ENCODE measurements at places on chromosomes 2 and 18.

DNA sequence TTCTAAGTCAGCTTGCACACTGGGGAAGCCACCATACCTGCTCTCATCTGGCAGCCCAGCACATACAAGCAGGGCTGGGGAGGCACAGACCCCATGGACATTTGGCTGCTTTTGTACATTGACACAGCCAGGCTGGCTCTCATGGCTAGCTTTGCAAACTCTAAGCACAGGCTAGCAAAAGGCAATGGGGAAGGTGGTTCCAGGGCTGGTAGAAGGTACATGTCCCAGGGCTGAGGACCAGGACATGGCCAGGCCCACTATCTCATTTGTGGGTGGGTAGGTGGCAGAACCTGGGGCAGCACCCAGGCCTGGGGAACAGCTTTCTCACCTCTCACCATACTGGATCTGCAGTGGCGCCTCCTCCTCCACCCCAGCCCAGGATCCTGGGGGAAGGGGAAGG lies 90.9 kb downstream of the HS1BP3 start:
- no peak for DNase-seq

GRCh38 chr2:129611471-129611870 lies 368.0 kb upstream of the RAB6C start:
- DNase-seq, result no peak

- no peak for DNase-seq
Measured at GRCh38 chr2:71546777-71547281, 93.5 kb downstream of the DYSF start.

DNA sequence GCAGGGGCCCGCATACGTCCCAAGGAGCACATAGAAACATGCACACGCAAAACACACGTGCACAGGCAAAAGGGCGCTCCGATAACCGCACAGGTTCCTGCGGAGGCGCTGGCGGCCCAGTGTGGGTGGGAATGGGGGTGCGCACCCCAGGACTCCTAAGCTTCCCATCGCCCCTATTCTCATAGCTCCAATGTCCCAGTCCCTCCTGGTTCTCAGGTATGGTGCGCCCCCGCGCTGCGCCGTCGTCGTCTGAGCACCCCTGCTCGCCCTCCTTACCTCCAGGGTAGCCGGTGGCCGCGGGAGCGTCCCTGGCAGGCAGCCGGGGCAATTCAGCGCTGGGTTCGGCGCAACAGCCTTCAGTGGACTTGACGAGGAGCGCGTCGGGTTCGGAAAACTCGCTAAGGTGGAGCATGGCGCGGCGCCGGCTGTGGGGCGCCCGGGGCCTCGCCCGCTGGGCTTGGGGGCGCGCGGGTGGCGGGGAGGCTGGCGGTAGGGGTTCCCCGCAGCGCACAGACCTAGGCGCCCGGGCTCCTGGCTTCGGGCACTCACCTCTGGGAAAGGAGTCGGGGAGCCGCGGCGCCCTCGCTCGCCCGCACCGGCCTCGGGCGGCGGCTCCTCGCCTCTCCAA lies 328 bp downstream of the EGR4 start:
- DNase-seq, result no peak

GRCh38 chr2:46229134-46230063 lies 67.8 kb upstream of the EPAS1 start:
- no peak for DNase-seq

DNA sequence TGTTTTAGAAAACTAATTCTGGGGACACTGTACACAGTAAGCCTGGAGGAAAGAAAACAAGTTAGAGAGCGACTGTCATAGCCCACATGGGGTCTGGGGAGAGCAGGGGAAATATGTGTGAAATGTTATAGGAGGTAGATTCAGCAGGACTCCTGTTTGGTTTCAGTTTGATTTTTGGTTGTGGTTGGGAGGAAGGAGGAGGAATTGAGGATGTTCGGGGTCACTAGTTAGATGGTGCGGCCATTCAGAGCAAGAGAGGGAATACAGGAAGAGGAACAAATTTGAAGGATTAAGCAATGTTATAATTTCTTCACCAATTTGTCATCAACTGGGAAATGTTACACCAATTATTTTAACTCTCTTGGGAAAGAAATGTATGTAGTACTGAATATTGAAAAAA lies 25.1 kb downstream of the TTC39C start:
- DNase-seq, result no peak

- no peak for DNase-seq
Measured at GRCh38 chr18:26540043-26540628, 8.2 kb downstream of the KCTD1 start.

GRCh38 chr2:118861242-118861641 lies 13.8 kb upstream of the EN1 start:
- no peak for DNase-seq

- DNase-seq, result no peak
Measured at GRCh38 chr18:36947820-36948348, 119.0 kb downstream of the KIAA1328 start.

DNA sequence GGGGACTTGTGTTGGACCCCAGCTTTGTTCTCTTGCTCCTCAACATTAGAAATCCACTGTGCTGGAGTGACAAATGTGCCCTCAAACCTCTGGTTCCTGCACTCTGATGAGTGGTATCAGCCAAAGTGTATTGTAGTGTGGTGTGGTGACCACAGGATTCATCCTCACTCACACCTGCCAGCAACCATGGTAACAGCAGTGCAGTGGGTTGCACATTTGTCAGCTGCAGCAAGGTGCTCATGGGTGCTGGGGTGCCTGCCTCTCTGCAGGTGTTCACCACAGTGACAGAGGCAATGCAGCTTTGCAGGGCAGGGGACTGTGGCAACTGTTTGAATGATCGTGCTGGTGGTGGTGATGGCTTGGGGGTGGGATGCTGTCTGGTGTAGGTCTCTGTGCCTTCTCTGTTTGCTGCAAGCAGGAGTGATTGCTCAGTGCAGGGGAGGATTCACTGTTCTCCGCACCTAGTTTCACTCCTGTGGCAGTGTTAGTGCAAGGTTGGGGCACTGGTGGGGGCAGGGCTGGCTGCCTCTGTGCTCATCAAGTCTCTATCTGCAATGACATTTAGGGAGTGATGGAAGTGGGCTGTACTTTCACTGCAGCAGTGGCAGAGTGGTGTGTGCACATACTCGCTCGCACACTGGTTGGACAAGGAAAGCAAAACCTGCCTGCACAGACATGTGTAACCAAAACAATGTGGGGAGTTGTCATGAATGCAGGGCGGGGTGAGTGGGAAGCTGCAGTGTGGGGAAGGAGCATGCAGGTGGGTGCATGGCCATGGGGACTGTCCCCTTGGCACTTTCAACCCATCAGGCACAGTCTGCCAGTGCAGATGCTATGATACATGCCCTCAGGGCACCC lies 301.1 kb downstream of the PIK3C3 start:
- no peak for DNase-seq

DNA sequence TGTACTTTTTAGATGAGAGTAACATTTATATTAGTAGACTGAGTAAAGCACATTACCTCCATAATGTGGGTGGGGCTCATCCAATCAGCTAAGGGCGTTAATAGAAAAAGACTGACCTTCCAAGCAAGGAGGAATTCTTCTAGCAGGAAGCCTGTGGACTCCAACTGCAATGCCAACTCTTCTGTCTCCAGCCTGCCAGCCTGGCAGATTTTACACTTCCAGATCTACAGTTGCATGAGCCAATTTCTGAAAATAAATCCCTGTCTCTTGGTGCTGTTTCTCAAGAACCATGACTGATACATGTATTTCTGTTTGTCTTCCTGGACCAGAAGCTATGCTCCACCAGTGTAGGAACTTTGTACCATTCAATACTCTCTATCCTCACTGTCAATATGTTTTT lies 69.0 kb upstream of the LMAN1 start:
- DNase-seq, result no peak
